ENCODE measurements at places on chromosomes 4 and X.

DNA sequence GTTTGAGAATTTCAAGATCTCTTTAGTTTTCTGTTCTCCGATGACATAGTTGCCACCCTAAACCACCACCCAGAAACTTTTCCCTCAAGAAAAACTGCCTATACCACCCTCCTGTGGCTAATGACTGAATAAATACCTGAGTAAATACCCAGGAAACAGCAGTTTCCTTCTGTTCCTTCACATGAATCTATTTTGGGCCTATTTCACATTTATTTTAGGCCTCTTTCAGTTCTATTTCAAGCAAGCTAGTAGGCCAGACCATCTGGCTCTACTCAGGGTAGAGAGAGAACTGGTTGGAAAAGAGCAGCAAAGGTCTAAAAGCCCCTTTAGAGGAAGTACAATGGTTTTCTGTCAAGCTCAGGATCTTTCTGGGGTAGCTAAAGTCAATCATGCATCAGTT is 23.4 kb downstream of the ARHGEF9 start:
- no peak for DNase-seq

GRCh38 chr4:142929526-142929925 is 83.4 kb upstream of the INPP4B start:
- no peak for DNase-seq

GRCh38 chrX:69522052-69522451 is 17.9 kb downstream of the NALF2 start:
- no peak for DNase-seq

DNA sequence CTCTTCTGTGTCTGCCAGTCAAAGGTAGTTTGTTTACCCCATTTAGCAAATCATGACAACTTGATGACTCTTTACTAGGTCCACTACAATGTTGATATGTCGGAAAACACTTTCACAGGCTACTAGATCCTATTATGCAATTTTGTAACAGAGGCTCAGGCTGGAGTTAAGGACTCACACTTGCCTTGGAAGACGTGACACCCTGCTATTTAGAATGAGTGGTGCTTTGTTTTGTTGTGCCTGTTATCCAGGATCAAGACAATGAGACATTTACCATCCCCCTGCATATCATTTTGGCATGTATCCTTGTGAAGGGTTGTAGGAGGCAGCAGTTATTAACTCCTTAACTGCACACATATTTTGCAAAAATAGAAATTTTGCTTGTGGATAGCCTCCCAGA is 263.7 kb downstream of the IL1RAPL1 start:
- no peak for DNase-seq

DNA sequence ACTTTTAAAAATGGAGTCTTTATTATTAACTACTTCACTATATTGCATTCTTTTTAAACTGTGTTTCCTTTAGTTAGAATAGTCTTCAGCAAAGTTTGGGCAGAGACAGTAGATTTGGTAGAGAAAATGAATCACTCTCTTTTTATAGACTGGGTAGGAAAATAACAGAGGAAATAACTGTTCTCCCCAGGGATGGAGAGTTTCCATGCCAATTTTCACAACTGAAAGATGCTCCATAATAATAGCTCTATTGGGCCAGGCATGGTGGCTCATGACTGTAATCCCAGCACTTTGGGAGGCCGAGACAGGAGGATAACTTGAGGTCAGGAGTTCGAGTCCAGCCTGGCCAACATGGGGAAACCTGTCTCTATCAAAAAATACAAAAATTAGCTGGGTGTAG is 13.1 kb downstream of the HSD17B13 start:
- DNase-seq: no peak

- DNase-seq: no peak
Measured at GRCh38 chr4:7638984-7639789, 204.5 kb upstream of the PSAPL1 start.

GRCh38 chrX:68163441-68163840 is 269.9 kb downstream of the OPHN1 start:
- no peak for DNase-seq

DNA sequence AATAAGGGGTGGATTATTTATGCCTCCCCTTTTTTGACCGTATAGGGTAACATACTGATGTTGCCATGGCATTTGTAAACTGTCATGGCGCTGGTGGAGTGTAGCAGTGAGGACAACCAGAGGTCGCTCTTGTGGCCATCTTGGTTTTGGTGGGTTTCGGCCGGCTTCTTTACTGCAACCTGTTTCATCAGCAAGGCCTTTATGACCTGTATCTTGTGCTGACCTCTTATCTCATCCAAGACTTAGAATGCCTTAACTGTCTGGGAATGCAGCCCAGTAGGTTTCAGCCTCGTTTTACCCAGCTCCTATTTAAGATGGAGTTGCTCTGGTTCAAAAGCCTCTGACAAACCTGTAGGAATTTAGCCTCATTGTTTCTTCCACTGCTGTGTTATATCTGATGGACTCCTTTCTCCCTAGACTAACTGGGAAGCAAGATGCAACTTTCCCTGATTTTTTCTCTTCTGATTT is 71.4 kb downstream of the TMEM131L start:
- no peak for DNase-seq

DNA sequence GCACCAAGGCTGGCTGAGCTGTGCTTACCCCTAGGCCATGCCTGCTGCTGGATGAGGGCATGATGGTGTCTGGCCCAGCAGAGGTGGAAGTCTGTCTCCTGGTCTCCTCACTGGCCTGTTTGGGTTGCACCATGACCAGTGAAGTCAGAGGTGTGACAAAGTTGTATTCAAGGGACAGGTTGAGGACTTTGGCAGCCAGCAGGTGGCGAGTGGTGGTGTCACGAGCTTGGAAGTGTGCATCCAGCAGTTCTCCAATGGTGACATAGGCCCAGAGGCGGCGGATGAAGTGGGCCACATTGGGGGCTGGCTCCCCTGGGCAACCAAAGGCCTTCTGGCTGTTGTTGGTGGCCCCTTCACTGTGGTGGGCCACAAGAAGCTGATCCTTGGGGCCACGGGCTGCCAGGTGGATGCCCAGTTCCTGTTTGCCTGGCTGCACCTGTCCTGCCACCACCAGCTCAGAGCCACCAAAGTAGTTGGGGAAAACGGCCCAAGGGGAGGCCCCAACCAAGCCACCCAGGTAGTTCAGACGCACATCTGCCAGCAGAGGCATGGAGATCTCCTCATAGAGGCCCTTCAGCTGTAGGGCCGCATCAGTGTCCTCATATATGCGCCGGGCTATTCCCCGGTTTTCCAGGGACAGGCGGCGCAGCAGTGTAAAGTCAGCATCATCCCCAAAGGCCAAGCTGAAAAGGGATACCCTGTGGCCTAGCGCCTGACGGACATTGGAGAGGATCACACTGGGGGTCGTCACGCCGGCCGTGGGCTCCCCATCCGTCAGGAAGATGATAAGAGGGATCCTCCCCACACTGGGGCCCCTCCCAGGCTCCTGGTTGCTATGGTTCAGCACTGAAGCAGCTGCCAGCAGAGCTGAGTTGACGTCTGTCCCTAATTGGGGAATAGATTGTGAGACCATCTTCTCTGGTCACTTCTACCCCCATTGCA is 39.7 kb downstream of the ITIH6 start:
- no peak for DNase-seq

DNA sequence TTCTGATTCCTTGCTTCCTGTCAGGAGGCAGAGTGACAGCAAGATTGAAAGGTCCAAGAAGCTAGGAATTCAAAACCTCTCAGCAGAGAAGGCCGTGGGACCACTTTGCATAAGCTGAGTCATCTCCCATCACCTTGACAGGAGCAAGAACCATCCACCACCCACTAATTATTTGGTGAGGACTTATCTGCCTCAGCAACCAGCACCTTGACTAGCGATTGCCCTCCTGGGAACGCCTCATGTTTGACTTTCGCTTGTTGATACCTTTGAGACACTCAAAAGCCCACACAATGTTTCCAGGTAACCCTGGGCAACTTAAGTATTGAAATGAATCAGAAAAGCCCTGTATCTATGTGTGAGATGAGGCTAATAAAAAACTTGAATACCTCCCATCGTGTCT is 233.5 kb upstream of the GYPA start:
- no peak for DNase-seq

DNA sequence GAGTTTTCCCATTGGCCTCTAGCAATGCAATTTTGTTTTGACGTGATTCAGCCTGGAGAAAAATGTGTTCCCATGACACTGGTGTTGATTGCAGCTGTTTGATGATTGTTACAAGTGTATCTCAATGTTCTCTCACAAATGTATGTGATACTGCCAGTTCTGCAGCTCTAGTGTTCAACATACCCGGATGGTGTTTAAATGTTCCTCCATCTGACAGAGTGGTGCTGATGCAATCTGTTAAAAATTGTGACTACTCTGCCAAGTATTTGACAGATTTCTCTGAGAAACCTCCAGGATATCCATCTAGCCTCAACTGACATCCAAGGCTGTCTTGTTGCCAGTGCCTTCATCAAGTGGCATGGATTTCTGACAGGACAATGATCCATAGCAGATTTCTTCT is 657.2 kb upstream of the DIAPH2 start:
- no peak for DNase-seq

DNA sequence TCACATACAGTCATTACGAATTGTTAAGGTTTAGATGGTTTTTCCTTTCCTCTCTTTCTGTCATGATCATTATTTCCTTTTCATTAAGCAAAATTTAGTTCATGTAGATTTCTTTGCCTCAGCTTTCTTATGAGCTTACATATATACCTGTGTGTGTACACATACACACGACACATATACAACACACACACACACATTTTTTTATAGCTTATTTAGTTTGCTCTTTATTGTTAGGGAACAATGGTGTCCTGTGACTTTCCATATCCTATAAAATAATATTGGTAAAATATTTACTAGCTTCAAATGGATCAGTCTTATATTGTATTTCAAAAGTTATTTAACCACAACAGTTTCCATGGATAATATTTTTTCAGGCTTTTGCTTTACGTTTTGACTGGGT is 840.7 kb downstream of the PCDH18 start:
- DNase-seq: no peak

GRCh38 chrX:109952985-109953905 is 49.7 kb upstream of the TMEM164 start:
- no peak for DNase-seq

DNA sequence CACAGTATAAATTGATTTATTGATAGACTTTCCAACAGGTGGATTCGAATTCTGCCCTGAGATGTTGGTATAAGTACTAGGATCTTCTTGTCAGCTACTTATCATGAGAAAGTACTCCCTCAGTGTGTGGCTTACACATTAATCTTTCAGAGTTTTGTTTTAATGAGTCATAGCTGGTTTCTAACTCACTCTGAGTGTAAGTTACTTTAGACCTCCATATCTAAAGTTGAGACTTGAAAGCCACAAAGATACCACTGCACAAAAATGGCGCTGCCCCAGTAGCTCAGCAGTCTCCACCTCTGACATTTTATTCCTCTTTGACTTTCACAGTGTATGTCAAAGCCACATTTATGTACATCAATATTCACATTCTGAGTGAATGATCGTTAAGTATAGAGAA is 318.5 kb downstream of the ARAP2 start:
- DNase-seq: no peak

DNA sequence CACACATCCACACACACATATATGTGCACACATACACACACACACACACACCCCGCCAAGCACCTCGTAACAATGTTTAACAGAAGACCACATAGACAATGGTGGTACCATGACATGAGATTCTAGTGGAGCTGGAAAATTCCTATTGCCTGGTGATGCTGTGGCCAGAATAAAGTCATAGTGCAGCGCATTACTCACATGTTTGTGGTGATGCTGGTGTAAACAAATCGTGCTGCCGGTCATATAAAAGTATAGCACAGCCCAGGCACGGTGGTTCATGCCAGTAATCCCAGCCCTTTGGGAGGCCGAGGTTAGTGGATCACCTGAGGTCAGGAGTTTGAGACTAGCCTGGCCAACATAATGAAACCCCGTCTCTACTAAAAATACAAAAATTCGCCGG is 275.2 kb downstream of the TRIML1 start:
- no peak for DNase-seq

- DNase-seq: peak; percentile 42
Measured at GRCh38 chr4:52911684-52912294, 49.7 kb downstream of the RASL11B start.

DNA sequence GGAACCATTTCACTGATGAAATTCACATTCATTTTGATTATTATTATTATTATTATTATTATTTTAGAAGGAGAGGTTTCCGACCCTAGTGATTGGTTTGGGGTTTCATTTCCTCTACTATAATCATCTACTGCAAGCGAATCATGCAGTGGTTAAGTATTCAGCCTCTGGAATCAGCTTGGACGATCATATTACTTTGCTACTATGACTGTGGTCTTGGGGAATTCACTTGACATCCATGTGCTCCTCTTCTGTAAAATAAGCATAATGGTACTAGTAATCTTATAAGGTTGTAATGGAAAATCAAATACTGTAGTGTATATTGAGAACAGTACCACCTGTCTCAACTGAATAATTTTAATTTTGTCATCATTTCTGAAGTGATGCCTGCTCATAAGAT is 132.1 kb upstream of the SLC4A4 start:
- no peak for DNase-seq

- DNase-seq: no peak
Measured at GRCh38 chr4:8198206-8198905, 734 bp upstream of the SH3TC1 start.

- no peak for DNase-seq
Measured at GRCh38 chrX:52363247-52363883, 5.5 kb upstream of the XAGE2 start.

DNA sequence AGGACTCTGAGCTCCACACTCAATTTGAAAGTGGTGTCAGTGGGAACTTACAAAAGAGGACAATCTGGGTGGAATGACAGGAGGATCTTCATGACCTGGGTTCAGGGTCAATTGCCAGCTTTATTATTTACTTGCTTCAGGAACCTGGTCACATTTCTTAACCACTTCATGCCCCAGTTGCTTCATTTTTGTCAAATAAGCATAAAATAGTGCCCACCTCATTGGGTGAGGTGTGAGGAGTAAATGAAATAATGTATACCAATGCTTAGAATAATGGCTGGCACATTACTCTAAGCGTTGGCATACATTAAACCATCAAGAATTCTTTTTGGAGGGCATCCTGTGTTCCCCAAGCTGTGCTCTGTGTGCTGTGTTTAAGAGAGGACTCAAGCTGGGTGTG is 19.4 kb downstream of the VGLL1 start:
- no peak for DNase-seq

DNA sequence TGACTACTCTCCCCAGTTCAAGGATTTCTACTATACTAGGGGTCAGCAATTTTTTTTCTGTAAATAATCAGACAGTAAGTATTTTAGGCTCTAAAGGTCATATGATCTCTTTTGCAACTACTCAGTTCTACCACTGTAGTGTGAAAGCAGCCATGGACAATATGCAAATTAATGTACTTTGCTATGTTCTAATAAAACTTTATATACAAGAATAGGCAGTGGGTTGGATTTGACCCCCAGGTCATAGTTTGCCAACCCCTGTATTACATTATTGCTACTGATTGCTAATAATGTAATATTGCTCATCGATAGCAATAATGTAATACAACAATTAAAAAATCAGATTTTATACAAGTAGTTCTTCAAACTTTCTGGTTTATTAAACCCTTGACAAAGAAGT is 59.2 kb upstream of the GPR34 start:
- DNase-seq: no peak

- DNase-seq: no peak
Measured at GRCh38 chr4:81625422-81626417, 154.0 kb upstream of the RASGEF1B start.

GRCh38 chr4:152258804-152259708 is 276.8 kb downstream of the FBXW7 start:
- DNase-seq: no peak
